ENCODE measurements at places on chromosomes 16 and 17.

- no peak for DNase-seq
Observed at GRCh38 chr16:52488837-52489289, 58.1 kb downstream of the TOX3 start.

DNA sequence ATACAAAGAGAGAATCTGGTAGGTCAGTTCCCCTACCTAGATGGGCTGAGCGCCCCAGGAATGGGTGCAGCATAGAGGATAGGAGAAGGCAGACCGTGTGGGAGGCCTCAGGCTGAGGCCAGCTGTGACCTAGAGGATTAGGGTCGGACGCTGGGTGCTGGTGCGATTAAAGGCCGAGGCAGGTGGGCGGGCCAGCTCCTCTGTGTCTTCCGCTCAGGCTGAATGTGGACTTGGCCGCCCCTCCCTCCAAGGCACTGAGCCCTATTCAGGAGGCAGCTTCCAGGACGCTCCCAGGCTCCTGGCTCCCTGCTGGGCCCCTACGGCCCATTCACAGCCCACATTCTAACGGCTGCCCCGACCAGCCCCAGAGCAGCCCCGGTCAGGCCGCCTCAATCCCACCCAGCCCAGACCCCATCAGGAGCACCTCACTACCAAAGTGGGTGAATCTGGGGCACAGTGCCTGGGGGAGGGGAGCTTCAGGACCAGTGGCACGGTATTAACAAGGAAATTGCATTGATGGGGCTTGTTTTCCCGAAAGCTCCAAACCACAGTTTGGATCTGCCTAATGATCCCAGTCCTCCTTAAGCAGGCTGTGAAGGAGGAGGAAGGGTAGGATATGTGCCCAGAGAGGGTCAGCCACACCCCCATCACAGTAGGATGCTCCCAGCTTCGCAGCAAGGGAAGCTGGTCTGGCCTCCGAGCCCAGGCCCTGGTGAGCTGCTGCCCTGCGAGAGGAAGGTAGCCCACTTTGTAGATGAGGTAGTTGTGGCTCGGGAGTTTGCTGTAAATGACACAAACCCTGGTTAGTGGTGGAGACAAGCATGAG lies 14.5 kb downstream of the RHBDL3 start:
- DNase-seq = no peak

DNA sequence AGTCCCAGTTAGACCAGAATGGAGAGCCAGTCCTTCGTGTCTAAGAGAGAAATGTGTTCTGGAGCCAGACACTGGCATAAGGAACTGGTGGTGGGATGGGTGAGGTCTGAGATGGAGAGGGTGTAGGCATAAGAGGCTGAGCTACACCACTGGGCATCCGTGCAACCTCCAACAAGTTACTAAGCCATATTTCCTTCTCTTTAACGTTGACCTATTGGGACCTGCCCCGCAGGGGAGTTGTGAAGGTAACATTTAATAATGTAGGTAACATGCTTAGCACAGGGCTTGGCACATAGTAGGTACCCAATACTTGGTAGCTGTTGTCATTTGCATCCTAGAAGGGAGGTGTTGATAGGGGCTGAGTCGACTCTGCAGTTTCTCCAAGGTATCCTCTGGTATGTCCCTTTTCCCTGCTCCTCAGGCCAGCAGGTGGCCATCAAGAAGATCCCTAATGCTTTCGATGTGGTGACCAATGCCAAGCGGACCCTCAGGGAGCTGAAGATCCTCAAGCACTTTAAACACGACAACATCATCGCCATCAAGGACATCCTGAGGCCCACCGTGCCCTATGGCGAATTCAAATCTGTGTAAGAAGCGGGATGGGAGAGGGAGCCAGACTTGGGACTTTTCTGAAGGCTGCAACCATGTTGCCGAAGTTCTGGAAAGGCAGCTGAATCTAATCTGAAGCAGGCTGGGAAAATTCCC lies 1.2 kb downstream of the MAPK7 start:
- DNase-seq = no peak

DNA sequence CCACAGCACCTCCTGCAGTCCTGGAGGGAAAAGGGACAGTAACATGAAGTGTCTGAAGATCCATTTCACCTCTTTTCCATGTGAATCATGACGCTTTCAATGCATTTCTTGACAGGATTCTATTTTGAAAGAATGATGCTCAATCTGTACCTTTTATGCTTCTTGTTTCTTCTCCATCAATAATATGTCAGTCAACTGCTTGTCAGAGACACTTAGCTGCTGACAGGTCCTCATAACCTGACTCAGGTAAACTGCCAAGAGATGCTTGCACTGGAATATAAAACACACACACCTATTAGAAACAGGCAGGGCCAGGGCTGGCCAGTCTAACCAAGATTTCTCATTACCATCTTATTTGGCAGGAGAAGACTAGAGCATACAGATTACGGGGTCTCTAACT lies 21.6 kb downstream of the ZSWIM7 start:
- no peak for DNase-seq

GRCh38 chr17:58691701-58692238 lies at the start of gene TEX14:
TSS of gene TEX14 (minus strand) at chr17:58692045. CDS start at chr17:58652001, 40,044 bp downstream.
- DNase-seq = no peak

- DNase-seq = no peak
Observed at GRCh38 chr17:81044764-81045589, 10.0 kb downstream of the BAIAP2 start.

DNA sequence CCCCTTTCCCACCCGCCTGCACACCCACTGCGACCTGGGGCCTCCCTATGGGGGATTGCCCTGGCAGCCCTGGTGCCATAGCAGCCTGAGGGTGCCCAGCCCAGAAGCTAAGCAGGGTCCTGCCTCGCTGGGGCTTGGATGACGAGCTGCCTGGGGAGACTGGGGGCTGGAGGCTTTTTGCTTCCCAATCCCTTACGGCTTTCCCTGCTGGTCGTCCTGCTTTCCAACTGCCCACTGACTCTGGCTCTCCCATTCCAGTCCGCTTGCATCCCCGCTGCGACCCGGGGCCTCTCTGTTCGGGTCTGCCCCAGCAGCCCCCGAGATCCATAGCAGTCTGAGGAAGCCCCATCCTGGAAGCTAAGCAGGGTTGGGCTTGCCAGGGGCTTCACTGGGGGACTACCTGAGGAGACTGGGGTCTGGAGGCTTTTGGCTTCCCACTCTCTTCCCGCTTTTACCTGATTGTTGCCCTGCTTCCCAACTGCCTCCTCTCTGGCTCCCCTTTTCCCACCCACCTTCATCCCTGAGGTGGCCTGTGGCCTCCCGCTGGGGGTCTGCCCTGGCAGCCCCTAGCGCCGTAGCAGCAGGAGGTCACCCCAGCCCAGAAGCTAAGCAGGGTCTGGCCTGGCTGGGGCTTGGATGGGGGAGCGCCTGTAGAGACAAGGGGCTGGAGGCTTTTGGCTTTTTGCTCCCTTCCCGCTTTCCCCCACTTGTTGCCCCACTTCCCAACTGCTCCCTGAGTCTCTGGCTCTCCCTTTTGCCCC lies 2292.8 kb downstream of the TP53TG3F start:
- no peak for DNase-seq

DNA sequence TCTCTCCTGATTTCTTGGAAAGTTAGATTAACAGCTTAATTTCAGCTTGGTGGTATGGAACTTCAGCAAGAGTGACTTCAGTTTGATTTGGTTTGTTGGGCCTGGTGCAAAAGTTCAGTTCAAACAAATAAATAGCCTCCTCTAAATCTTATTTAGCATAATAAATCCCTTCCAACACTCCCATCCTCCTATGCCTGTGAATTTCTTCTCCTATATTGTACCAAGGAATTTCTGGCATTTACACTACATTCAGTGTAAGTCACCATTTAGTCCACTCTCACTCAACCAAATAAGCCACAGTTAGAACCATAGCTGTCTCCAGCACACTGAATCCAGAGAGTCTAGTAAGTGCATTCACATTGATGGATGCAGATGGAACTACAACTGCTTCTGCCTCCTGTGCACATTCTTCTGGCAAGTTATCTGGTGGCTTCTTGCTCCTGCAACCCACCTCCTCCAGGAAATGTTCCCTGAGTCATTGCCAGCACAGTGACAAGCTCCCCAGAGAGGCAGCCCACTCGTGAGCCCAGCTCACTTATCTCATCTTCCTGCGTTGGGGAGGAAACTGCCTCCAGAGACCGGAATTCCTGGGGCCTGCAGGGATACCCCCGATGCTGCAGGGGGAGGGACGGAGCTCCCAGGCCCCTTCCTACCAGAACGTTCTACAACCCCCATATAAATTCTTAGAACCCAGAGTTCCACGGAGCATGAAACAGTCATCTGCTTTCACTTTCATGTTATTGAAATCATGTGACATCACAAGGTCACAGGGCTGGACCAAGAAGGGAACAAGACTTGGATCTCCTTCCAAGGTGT lies 318.3 kb downstream of the PHKB start:
- no peak for DNase-seq

DNA sequence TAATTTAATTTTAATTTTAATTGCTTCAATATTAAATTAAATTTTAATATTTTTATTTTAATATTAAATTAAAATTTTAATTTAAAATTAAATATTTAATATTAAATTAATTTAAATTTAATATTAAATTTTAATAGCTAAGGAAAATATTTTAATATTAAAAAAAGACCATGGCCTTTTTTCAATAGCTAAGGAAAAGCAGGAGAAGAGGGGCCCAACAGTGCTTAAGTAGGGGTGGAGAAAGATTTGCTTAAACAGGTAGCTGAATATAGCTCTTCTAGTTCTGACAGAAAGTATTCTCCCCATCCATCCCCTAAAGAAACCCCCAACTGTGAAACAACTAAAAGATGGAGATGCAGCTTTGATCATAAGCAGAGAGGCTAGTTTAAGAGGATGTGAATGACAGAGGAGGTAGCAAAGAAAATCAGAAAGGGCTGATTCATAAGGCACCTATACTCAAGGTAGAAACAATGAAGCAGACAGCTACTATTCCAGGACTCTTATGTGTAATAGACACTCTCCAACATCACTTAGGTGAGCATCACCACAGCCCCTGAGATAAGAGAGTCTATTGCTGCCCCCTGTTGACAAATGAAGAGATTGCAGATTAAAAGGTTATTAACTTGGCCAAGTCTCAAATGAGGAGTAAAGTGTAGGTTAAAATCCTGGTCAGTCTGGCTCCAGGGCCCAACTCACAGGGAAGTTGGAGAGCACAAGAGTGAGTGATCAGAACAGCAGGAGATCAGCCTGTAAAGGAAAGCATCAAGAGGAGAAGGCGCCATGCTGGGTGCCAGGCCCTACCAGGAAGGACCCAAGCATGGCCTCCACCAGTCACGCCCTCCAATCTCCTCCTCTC lies 7.8 kb upstream of the RNASEK start:
- peak; percentile 45 for DNase-seq

- no peak for DNase-seq
Observed at GRCh38 chr17:63345611-63346010, 100.5 kb downstream of the CYB561 start.

DNA sequence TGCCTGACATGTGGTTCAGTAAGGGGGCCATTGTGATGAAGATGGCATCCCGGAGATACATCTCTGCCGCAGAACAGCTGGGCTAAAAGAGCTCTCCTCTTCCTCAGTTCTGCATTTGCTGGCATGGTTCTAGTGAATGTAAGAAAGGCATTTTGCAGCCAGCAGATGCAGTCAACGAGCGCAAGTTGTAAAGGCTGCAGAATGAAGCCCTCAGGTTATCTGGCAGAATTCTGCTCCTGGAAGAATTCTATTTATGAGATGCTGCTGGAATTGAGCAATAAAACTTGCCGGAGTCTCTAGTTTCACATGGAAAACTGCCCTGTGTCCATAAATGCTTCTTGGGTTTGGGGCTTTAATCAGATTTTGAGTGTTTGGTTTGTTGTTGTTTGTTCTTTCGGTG lies 176.8 kb upstream of the HSBP1 start:
- DNase-seq = no peak
